ENCODE measurements at places on chromosomes 1 and 21.

DNA sequence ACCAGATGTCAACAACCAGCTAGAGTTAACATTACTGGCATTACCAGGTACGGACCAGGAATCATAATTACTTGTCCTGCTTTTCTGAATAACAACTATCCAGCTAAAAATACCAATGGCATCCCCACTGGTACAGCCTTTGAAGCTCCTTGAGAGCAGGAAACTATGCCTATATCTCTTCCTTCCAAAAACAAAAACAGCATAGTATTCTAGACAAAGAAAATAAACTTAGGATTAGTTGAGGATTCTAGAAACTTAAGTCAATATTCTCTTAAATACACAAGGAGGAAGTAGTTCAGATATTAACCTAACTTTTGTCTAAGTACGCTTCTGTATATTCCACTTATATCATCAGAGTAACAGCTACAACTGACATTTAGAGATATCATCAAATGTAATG lies 3.0 kb downstream of the FUBP1 start:
- DNase-seq = no peak

- peak; percentile 68 for DNase-seq
Observed at GRCh38 chr1:110060034-110060661, 10.3 kb downstream of the ALX3 start.

- no peak for DNase-seq
Observed at GRCh38 chr1:66138613-66139012, 345.9 kb downstream of the PDE4B start.

DNA sequence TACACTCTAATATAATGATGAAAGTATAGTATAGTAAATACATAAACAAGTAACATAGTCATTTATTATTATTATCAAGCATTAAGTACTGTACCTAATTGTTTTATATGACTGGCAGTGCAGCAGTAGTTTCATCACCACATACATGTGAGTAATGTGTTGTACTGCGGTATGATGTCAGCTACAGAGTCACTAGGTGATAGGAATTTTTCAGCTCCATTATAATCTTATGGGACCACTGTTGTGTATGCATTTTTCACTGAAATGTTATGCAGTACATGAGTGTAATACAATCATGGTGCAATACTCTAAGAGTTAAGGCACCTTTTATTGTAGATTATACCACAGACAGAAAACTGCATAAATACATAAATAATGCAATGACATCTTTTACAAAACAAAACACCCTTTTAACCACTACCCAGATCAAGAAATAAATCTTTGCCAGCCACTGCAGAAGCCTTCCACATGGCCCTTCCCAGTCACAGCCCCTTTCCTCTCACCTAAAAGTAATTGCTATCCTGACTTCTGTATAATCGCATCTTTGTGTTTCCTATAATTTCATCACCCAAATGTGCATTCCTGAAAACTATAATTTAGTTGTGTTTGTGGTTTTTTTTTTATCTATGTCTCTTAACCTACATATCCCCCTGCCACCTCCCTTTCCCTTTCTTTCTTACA lies 16.3 kb downstream of the ABCD3 start:
- DNase-seq = no peak

GRCh38 chr1:209871006-209871405 lies 43.2 kb downstream of the UTP25 start:
- no peak for DNase-seq

DNA sequence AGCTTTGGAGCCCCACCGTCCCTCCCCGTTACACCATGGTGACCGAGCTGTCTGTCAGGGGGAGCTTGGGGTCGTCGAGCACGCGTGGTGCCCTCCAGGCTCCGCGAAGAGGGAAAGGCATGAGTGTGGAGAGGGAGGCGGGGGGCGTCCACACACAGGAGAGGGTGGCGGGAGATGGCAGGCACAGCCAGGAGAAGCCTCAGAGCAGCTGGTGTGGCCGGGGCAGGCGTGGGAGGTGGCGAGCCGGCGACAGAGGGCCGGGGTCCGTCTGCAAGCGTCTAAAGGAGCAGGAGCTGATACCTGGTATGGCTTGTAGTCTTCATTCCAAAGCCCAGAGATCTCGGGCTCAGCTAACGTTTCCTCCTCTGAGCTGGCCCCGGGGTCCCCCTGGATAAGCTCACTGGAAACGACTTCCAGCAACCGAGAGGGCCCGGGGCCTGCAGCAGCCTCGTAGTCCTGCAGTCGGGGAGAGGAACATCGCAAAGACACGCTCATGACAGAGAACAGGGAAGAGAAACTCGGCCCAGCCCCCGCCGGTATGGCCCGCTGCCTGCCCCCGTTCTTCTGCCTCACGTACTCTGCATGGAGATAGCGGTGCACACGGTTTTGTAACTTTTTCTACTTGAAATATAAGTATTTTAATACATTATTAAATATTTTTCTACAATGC lies 37.4 kb downstream of the CFAP74 start:
- DNase-seq = no peak

DNA sequence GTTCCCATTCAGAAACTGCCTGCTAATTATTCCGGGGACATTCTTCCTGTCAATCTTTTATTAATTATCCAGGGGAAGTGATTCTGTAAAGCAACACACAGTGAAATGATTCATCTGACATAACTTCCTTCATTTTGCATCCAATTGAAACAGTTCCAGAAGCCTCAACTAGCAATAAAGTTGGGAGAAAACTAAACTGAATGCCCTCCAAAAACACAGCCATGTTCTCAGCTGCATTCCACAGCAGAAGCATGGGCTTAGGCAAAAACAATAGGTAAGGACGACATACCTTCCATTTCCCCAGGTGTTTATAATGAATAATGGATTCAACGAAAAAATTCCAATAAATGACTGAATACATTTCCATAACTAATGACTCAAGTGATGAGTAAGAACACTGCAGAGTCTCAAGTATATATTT lies 36.9 kb upstream of the TARBP1 start:
- no peak for DNase-seq

GRCh38 chr1:78840453-78841271 lies 165.9 kb downstream of the ADGRL4 start:
- DNase-seq = no peak

DNA sequence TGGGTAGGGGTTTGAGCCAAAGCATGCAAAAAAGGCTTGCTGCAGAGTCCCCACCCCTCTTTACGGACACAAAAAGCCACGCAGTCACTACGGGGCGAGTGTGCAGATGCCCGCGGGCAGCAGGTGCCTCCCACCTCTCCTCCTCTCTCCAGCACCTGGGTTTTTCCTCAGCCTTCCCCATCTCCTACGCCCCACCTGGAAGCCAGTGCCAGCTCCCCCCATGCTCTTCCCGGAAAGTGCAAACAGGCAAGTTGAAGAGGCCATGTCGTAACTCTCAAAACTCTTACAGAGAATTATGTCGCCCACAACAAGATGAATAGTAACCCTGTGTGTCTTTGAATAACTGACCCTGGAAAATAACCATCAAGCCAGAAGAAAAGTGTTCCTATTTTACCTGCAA lies 82.5 kb downstream of the PDE9A start:
- no peak for DNase-seq

DNA sequence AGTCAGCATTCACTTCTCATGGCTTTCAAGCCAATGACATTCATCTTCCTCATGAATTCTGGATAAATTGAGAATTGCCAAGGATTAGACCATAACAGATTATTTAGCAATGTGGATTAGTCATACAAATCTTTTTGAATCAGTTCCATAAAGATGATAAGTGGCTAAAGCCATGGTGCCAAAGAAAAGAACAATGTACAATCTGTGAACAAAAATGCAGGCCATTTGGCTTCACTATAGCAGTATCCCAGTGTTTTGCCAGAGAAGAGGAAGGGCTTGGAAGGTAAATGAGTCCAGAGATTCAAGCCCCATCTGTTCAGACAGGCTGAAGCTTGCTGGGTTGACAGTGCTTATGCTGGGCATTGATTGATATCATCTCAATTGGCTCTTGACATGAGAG lies 376.4 kb upstream of the LRRC7 start:
- DNase-seq = no peak

GRCh38 chr1:202058001-202058908 lies 47.9 kb downstream of the ELF3 start:
- DNase-seq = no peak

DNA sequence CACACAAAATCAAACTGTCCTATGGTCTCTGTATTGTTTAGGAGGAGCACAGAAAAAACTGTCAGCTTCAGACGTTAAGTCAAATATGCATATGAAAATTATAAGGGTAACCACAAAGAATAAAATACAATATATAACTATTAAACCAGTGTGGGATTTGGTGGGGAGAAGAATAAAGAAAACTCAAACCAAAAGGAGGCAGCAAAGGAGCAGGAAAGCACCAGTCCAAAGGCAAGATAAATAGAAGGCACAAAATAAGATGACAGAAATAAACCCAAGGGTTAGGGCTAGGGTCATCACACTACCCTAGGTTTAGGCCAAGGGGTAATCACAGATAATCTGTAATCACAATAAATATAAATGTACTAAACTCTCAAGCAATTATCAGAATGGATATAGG lies 32.8 kb downstream of the DLGAP3 start:
- DNase-seq = no peak

DNA sequence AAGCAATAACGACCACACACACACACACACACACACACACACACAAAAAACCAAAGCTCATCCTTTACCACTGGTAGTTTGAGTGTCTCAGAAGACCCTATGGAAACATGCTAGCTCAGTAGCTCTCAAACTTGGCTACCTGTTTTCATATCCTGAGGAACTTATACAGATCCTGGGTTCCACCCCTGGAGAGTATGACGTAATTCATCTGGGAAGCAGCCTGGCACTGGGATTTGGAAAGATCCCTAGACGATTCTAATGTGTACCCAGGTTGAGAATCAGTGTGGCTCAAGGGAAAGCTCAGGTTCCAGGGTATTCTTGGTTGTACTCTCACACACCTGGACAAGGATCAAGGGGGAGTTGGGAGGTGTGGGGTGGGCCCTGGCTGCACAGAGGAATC lies 85.9 kb downstream of the SELENOF start:
- no peak for DNase-seq

DNA sequence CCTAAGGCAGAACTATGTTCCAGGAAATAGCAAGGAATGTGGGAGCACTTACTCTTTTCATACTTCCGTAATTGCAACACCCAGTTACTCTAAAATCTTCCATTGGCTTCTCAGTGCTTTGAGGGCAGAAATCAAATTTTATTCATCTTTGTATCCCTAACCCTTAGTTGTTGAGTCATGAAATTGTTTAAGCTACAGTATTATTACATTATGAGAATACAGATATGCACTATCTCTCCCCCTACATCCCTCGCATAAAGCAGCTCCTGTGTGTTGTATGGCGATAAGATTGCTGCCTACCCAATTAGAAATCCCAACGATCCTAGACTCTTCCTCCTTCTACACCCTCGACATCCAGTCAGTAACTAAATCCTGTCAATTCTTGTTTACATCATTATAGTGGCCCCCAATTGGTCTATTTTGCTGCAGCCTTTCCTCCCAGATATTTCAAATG lies 2.6 kb downstream of the AIDA start:
- no peak for DNase-seq

DNA sequence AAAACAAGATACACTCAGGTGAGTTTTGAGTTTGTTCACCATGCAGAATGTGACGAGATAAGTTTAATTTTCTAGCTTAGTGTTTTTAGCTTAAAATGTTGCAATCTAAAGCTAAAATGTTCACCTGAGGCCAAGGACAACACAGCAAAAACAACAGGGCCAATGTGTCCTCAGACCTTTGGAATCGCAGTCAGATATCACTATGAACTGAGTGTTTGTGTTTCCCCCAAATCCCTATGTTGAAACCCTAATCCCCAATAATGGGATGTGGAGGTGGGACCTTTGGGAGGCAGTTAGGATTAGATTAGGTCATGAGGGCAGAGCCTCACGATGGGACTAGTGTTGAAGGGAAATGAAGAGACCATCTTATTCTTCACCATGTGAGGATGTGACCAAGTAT lies 144.4 kb downstream of the GABPA start:
- DNase-seq = no peak

GRCh38 chr1:59788825-59789224 lies 25.9 kb upstream of the HOOK1 start:
- no peak for DNase-seq

DNA sequence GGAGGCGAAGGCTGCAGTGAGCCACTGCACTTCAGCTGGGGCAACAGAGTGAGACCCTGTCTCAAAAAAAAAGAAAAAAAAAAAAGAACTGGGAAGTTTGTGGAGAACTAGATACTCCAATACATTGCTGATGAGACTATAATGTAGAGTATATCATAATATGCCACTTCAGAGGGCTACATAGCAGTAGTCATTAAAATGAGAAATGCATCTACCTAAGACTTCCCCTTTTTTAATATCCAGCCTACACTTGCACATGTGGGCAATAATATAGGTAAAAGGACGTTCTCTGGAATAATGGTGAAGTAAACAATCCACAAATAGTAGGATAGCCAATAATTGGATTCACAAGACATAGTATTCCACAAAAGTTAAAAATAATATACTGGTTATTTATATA lies 311.0 kb downstream of the HLX start:
- no peak for DNase-seq

DNA sequence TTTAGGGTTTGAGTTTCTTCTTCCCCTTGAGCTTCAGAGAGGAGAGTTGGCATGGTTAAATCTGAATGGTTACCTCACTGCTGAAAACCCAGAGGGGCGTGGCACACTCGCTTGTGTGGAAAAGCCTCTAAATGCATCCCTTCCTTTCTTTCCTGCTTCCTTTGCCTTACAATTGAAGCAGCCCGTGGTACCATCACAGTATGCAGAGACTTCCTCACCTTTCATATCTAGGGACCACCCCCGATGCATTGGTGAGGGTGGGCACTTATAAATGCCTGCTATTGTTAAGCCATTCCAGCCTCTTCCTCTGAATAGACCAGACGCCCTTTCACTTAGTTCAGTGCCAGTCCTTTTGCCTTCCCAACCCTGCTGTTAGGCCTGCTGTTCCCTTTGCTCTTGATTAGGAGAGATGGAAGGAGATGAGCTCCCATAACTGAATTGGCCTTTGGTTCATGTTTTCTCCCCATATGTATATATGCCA lies 21.9 kb upstream of the LAX1 start:
- no peak for DNase-seq

GRCh38 chr1:69568421-69569174 lies 876 bp downstream of the LRRC7 start:
- DNase-seq = no peak

DNA sequence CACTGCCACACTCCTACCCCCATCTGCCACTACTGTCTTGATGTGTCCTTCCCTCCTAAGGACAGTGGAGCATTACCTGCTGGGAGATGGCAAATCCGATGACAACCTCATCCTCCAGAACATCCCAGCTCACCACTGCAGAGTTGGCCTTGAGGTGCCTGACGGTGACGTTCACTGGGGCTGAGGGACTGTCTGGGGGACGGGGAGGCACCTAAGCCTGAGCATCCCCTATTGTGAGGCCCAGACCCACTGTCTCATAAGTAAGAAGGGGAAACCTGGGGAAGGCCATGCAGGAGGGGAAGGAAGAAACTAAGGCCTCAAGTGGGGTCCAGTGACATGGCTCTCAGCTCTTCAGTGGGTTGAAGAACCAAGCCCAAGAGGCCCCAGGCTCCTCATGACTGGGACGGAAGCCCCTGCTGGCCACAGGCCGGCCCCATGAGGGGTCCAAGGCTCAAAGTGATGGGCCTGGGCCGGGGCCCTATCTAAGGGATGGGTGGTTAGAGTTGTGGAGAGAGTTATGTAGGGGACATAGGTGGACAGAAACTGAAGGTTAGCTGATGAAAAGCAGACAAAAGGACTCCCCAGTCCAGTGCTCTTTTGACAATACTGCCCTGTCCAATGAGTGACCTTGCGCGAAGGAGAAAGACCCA lies 1.8 kb downstream of the FNDC5 start:
- DNase-seq = no peak
